ENCODE measurements at places on chromosomes 7 and 10.

GRCh38 chr10:122555442-122555841 lies 5.1 kb upstream of the DMBT1 start:
- no peak for DNase-seq

DNA sequence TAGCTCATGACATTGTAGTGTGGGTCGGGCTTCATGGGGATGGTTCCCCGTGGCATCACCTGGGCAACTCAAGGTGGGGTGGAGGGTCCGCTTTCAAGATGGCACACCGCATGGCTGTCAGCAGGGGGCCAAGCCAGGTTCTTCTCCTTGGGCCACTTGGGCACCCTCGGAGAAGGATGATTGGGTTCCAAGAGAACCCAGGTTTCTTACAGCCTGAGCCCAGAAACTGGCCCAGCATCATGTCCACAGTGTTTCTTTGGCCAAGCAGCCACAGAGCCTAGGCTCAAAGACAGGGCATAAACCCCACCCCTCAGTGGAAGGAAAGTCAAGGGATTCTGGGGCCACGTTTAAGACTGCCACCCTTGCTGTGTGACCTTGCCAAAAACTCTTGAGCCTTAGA lies 110.6 kb downstream of the PTPN20 start:
- no peak for DNase-seq

DNA sequence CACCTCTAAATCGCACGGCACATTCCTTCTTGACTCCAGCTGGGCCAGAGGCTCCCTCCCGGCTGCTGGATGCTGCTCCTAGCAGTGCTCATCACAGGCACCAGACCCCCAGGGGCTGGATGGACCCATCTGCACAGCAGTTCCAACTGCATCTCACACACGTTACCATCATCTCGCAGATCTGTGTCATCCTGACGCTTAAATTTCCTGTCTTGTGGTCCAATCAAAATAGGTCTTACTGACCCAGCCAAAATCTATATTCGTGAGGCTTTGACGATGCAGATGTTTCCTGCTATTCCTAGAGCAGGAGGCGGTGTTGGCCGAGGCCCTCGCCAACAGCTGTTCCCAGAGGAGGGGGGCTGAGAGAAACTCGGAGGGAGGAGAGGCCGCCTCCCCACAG lies 108.0 kb downstream of the MKI67 start:
- no peak for DNase-seq

GRCh38 chr7:96026010-96026409 lies 253.7 kb downstream of the DYNC1I1 start:
- no peak for DNase-seq

DNA sequence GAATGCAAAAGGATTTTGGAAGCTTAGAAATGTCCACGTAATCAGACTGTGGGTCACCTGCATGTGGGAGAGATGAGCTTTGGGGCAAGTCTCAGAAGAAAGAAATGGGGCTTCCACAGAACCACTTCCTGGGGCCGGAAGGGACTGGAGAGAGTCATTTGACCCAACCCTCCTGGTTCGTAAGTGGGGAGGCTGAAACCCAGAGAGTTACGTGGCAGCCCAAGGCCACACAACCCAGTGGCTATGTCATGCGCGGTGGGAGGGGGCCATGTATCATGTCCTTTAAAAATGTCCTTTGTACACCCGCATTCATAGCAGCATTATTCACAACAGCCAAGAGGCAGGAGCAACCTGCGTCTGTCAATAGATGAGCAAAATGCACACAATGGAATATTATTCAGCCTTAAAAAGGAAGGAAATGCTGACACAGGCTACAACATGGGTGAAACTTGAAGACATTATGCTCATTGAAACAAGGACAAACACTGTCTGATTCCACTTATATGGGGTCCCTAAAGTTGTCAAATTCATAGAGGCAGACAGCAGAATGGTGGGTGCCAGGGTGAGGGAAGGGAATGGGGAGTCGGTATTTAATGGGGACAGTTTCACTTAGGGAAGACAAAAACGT lies 15.1 kb downstream of the CAMK2B start:
- no peak for DNase-seq

- no peak for DNase-seq
These were observed 4.4 kb upstream of the RFC2 start for GRCh38 chr7:74258639-74259038.

DNA sequence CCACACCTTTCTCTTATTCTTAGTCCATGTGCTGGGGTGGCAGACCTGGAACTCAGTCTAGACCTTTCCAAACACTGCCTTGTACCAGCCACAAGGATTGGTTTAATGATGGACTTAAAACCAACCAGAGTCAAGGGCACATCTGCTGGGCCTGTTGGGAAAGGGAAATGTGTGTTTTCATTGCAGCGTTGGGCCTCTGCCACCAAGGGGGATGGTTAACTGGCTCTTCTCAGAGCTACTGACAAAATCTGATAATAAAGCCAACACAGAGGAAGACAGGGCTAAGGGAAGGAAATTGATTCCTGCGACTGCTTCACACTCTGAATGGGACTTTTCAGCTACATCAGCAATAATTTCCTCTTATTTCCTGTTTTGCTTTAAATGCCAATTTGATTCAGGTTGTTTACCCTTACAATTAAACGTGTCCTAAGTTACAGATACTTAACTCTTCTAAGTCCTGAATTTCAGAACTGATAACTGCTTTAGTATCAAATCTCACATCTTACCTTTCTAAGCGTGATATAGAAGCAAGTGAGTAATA lies 68.4 kb upstream of the MALRD1 start:
- DNase-seq: no peak

- DNase-seq: no peak
These were observed 56.1 kb downstream of the CHST15 start for GRCh38 chr10:124037286-124037685.

- no peak for DNase-seq
These were observed 47.2 kb upstream of the RHEB start for GRCh38 chr7:151566897-151567320.

DNA sequence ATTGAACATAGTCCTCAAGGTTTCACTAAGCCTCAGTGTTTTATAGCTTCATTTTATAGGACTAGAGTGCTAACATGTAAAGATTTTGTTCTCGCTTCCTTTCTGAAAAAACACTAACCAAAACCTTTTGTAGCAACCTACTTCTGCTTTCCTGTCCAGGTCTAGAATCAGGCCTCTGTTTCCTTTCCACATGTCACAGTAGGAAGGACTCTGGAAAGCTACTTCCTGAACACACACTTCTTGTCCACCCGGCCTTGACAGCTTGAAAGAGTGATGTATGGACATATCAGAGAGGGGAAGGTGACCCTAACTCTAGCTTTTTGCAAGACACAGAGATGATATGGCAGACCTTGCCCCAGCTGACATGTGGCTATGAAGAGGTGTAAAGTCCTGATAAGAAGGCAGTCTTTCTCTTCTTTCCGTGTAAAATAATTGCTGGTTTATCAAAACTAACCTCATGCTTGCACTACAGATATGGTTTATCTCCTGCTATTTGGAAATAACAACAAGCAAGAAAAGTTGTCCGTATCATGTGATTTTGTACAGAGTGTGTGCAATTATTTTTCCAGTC lies 175.4 kb downstream of the SKAP2 start:
- DNase-seq: no peak

DNA sequence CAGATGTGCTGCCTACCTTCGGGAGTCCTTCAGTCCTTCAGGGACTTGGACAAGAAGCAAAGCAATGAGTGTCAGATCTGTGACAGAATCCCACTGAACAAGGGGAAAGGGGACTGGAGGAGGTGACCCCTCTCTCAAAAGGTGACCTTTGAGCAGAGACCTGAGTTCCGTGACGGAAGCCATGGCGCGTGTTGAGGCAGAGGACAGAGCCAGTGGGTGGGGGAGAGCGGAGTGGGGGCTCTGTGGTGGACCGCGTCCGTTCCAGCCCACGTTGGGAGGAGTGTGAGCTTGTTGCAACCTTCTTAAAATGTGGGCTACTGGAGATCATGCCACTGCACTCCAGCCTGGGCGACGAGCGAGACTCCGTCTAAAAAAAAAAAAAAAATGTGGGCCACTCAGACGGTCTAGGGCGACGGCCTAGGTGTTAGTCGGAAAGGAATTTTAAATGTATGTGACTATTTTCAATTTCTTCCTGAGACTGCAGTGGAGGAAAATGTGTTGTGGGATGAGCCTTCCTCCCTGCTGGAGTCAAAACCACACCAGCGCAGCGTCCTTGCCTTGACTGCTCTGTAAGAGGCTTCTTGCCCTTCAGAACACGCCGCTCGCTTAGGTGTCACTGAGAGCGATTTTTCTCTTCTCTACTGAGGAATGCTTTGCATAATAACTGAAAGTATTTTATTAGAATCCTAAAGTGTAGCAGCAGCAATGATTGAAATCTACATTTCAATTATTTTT lies 272.7 kb downstream of the CELF2 start:
- no peak for DNase-seq

DNA sequence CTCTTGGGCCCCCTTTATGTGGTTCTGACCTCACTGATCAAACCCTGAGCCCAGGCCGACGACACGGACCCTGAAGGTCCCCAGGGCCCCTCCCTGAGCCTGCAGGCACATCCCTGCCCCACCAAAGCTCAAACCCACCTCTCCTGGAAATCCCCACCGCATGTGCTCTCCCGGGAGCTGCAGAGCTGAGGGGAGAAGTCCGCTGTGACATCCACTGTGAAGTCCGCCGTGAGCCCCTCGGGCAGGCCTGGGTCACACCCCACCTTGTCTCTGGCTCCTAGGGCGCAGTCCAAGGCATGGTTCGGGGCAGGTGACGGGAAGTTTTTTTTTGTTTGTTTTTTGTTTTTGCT lies 100.2 kb downstream of the MICALL2 start:
- DNase-seq: no peak

DNA sequence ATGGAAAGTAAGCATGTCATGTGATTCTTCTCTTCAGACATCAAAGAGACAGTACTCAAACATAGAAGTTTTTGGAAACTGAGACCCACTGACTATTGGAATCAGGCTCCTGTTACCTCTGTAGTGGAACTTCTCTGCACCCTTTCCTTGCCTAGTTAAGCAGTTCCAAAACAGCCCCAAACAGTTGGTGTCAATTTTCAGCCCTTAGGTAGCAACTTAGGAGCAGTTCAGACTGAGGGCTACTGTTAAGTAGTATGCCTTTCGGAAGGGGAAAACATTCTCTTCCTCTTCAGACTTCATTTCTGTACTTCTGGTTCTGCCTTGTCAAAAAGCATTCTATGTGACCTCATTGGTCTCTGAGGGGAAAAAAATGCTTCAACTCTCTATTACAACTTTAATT lies 85.7 kb downstream of the ZNF277 start:
- no peak for DNase-seq

- no peak for DNase-seq
These were observed 38.4 kb upstream of the CDH23 start for GRCh38 chr10:71358277-71358676.

DNA sequence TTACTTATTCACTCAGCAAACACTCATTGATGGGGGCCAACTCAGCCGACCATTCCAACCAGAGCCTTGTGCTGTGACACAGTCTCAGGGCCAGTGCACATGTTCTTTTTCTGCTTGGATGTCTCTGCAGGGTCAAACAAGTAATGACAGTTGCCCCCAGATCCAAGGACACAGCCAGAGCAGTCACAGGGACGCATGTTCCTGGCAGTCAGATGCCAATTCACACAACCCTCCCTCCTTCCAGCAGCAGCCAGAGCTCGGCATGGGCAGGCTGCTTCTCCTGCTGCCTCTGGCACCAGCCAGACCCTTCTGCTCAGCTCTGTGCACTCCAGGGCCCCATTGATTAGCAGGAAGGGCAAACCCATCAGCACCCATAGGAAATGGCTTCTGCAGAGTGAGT lies 20.3 kb downstream of the DRGX start:
- DNase-seq: no peak

GRCh38 chr10:88041243-88042159 lies 178.1 kb downstream of the PTEN start:
- no peak for DNase-seq

GRCh38 chr10:33204031-33204430 lies 130.4 kb downstream of the NRP1 start:
- no peak for DNase-seq

DNA sequence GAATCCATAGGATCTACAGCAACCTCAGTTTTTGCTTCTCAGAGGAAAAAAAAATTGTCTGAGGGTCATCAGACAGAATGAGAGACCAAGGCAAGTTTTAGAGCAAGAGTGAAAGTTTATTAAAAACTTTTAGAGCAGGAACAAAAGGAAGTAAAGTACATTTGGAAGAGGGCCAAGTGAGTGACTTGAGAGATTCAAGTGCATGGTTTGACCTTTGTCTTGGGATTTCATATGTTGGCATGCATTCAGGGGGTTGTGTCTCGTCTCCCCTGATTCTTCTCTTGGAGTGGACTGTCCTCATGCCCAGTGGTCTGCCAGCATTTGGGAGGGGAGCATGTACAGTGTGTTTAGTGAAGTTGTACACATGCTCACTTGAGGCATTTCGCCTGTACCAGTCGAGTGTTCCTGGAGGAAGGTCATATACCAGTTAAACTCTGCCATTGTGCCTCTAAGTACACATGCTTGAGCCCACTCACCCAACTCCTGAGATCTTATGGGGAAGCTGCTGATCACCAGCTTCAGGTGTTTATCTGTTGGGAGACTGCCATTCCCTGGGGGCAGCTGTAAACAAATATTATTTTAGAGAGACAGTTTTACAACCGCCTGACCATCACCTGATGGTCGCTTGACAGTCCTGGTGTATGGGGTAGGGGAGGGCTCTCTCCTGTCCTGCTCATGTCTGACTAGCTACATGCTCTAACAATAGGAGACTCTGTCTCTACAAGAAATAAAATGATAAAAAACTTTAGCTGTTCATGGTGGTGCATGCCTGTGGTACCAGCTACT lies 109.4 kb downstream of the EEPD1 start:
- no peak for DNase-seq

DNA sequence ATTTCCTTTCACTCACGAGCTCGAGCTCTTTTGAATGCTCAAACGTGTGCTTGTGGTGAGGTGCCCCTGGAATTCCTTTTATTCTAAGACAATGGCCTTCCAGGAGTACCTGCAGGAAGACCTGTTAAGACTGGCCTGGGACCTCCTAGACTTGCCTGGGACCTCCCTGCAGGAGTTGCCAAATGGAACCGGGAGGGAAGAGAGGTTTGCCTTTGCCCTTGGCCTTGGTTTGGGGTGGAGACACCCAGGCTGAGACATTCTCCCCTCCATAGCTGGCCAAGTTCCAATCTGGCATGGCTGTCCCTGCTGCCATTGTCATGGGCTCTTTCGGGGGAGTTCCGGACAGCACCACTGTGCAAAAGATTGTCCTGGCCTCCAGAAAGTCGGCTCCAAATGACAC lies 39.7 kb downstream of the DNAJB12 start:
- DNase-seq: no peak

DNA sequence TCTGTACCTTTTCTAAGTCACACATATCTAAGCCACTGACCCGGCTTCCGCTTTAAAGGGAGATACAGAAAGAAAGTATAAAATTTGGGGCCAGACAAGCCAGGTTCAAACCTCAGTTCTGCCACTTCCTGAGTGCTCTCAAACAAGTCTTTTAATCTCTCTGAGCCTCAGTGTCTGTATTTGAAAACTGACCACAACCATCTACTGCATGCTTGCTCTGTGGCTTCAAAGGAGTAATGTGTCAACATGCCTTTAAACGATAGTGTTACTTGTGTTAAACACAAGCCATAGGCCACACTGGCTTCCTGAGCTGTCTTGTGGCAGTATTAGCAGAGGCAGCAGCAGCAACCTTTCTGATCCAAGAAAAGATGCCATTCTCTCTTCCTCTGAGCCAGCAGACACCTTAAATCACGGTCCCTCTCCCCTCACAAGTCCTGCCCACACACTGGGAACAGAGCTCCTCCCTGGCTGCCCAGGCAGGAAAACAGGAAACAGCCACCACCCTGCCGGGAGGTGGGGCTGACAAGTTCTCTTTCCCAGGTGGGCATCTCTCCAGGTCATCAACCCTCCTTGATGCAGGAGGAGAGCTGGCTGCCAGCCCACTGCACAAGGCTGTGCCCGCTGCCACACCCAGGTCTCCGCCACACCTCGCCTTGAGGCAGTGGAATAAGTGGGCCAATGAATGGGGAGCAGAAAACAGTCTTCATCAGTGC lies 10.7 kb downstream of the HIP1 start:
- DNase-seq: no peak
